Activated CD4-positive, alpha-beta T cell treated with anti-CD3 and anti-CD28 coated beads, Interleukin-2, amount 50 U/mL, for 4 hours (primary cell): ENCODE measurements at places on chromosomes 13 and 19.

GRCh38 chr13:107643615-107644014 is 571.7 kb downstream of the LIG4 start:
- no peak for DNase-seq

- no peak for DNase-seq
Measured at GRCh38 chr13:111317042-111317550, 3.3 kb upstream of the TEX29 start.

DNA sequence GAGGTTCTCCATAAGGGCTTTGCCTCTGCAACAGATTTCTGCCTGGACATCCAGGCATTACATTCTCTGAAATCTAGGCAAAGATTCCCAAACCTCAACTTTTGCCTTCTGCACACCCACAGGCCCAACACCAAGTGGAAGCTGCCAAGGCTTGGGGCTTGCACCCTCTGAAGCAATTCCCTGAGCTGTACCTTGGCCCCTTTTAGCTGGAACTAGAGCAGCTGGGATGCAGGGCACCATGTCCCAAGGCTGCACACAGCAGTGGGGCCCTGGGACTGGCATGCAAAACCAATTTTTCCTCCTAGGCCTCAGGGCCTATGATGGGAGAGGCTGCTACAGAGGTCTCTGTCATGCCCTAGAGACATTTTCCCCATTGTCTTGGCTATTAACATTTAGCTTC is 943.2 kb downstream of the PCDH17 start:
- DNase-seq, result no peak

DNA sequence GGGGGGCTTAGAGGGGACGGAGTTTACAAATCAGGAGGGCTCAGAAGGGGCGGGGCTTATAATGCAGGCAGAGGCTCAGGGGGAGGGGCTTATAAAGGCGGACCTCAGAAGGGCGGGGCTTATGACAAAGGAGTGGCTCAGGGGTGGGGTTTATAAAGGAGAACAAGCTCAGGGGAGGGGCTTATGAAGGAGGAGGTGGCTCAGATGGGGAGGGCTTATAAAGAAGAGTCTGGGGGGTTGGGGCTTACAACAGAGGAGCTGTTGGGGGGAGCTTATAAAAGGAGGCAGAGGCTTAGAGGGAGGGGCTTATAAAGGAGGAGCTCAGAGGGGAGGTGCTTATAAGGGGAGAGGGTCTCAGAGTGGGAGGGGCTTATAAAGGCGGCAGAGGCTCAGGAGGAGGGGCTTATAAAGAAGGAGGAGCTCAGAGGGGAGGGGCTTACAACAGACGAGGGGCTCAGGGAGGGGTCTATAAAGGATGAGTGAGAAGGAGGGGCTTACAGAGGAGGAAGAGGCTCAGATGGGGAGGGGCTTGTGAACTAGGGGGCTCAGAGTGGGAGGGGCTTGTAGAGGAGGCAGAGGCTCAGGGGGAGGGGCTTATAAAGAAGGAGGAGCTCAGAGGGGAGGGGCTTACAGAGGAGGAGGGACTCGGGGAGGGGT is 1.0 kb downstream of the SMIM24 start:
- no peak for DNase-seq

- no peak for DNase-seq
Measured at GRCh38 chr19:46297700-46298478, 1.0 kb downstream of the HIF3A start.

DNA sequence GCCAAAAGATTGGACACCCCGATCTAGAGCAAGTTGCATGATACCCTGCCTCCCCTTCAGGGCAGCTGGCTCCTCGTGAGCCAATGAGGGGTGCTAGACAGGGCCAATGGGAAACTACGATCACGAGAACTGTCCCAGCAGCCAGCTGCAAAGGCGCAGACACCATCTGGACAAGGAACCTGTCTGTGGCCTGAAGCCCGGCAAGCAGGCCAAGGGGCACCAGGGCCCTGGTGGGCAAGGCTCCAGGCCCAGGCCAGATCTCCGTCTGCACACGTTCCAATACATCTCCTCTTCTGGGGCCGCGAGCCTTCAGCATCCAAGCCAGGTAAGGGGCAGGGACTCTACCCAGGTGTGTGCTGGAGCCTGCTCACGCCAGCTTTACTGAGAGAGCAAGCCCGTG is 20.2 kb downstream of the MED26 start:
- DNase-seq, result no peak

GRCh38 chr13:90233933-90234672 is 1113.4 kb upstream of the MIR17HG start:
- DNase-seq, result no peak

GRCh38 chr13:67806796-67807195 is 576.7 kb upstream of the PCDH9 start:
- DNase-seq, result no peak

- DNase-seq, result no peak
Measured at GRCh38 chr13:95222733-95223018, 78.6 kb downstream of the ABCC4 start.
